ENCODE measurements at places on chromosomes 2 and 18. TPM values are rescaled to one million over a fixed set of nuclear protein-coding genes. Genes with fewer than 3 reads are reported as not detected.

Gene NT5C1B
- not detected for total RNA-seq

Gene TMEM247
- total RNA-seq = not detected

- no peak for DNase-seq
These were observed 147.3 kb downstream of the AGAP1 start for GRCh38 chr2:235640926-235641723.

GRCh38 chr2:68987021-68987503 lies 12.6 kb downstream of the GKN1 start:
- DNase-seq = peak; percentile 83

DNA sequence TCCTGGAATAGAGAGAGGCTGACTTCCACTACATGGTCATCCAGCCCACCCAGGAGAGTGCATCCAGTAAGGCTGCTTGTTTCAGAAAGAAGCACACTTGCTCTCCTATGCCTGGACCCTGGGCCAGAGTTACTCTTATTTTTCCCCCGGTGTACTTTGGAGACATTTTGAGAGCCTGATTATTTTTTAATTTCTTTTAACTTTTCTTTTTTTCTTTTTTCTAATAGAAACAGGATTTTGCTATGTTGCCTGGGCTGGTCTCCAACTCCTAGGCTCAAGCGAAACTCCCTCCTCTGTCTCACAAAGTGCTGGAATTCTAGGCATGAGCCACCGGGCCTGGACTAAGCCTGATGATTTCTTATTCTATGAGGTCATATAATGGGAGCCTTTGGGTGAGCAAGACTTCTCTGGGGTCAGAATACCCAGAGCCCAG lies 62.2 kb downstream of the RPL37A start:
- no peak for DNase-seq

DNA sequence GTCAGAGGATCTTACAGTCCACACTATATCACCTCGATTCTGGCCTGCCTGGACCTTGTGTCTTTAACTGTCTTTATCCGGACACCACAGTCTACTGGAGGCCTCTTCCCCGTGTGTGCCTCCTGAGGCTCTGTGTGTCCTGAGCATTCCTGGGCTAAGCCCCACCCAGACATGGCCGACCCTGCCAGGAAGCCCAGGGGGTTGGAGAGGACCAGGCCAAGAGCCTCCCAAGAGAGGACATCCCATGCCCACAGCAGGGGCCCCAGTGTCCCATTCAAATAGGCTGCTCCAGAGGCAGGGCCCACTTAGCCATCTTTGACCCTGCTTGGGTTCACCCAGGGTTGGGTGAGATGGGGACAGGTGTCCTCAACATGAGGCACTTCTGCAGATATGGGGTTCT lies 84.7 kb upstream of the OTOS start:
- no peak for DNase-seq

GRCh38 chr18:79481046-79481790 lies 85.5 kb downstream of the NFATC1 start:
- peak; percentile 29 for DNase-seq

GRCh38 chr18:74989134-74989533 lies 219.8 kb downstream of the PTGR3 start:
- no peak for DNase-seq

GRCh38 chr2:208175840-208176153 lies 12.4 kb upstream of the CRYGA start:
- DNase-seq = peak; percentile 58
